ENCODE measurements at places on chromosomes 4 and X.

- no peak for DNase-seq
Observed at GRCh38 chr4:167587361-167587760, 353.1 kb upstream of the SPOCK3 start.

- no peak for DNase-seq
Observed at GRCh38 chrX:70444326-70444945, at the start of gene DLG3. DLG3 (plus strand) TSS chrX:70444835; CDS start chrX:70445202, 367 bp downstream.

DNA sequence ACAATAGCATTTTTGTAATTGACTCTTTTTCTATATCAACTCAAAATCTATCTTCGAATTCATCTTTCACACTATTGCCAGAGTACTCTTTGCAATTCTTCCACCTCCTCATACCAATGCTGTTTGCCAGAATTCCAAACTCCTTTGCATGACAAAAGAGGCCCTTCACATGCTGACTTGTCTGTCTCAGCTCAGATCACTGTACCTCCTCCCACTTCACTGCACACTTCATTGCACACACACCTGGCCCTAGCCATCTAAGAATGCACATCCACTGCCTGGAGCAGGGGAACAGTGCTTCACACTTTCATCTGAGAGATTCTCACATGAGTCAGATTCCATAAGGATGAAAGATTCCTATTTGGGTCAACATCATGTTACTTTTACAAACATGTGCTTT is 56.5 kb downstream of the PRDM5 start:
- DNase-seq = no peak

- DNase-seq = no peak
Observed at GRCh38 chrX:7139202-7140081, 8.1 kb upstream of the STS start.

DNA sequence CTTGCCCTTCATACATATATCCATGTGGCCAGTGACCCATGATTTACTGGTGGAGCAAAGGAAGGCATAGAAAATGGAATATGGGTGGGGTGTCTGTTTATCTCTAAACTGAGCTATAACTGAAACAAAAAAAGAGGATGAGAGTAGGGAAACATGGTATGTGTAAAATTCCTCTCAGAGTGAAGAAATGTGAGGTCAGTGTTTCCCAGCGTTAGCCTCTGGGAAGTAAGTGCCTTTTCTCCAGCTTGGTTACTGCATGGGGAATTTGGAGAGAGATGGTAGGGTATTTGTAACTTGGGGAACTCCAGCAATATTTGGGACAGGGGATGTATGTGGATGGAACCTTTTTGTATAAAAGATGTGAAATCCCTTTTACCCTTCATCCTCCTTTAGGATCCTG is 89.4 kb downstream of the AFF1 start:
- no peak for DNase-seq

- DNase-seq = no peak
Observed at GRCh38 chrX:41087201-41087600, 2.0 kb downstream of the USP9X start.

DNA sequence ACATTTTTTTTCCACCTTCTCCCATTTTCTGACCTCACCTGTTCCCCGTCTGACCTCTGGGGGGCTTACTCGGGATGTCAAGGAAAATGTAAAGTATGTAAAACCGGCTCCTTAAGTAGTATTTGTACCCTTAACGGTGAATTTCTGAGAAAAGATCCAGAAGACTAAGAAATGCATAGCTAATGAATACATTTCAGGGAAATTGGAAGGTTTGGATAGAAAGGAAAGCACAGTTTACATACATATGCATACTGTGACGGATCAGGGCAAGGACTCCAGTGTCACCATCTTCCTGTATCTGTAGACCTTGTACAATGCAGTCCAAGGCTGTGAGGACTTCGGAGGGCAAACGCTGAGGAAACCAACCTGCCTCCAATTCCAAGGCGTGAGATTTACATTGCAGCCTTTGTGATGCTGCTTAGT is 2185.9 kb upstream of the TENM3 start:
- no peak for DNase-seq

- no peak for DNase-seq
Observed at GRCh38 chr4:32826169-32826568, 2106.0 kb downstream of the PCDH7 start.

GRCh38 chrX:135516376-135516775 is 4.1 kb upstream of the INTS6L start:
- no peak for DNase-seq

GRCh38 chr4:146643812-146644401 is 5.2 kb downstream of the POU4F2 start:
- DNase-seq = no peak
